ENCODE measurements at places on chromosomes 1 and 21.

- no peaks in the 10 kb centered on the region for H3K36me3 ChIP-seq
- no peaks in the 10 kb centered on the region for H3K4me1 ChIP-seq
- no peak overlapping the region for H3K4me3 ChIP-seq
- H3K27me3 ChIP-seq, result no peaks in the 10 kb centered on the region
- DNase-seq, result no peak
Measured at GRCh38 chr1:94039871-94040569, 80.9 kb downstream of the ABCA4 start.

- no peak overlapping the region for H3K4me3 ChIP-seq
- no peak overlapping the region for H3K27ac ChIP-seq
- H3K27me3 ChIP-seq, result no peaks in the 10 kb centered on the region
- DNase-seq, result no peak
- H3K4me1 ChIP-seq, result no peaks in the 10 kb centered on the region
Measured at GRCh38 chr1:76668046-76668445, 199.2 kb upstream of the ST6GALNAC5 start.

- H3K27me3 ChIP-seq, result no peaks in the 10 kb centered on the region
Measured at GRCh38 chr1:57162607-57163261, 196.9 kb upstream of the C8B start.

DNA sequence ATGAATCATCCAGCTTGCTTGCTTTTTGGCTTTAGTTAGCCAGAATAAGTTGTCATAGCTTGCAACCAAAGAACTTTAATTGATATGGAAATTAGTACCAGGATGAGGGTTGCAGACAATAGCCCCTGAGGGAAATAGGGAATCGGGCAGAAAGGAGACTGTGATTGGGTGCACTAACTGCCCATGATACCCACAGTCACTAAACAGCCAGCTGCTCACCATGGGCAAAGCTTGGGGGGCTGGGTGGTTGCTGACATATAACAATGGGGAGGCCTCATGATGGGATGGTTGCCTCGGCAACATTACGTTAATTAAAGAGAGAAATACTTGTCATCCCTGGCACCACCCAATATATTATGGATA lies 17.8 kb upstream of the PLA2G2E start:
- H3K4me3 ChIP-seq, result no peak overlapping the region
- no peak overlapping the region for H3K27ac ChIP-seq
- no peaks in the 10 kb centered on the region for H3K4me1 ChIP-seq
- H3K27me3 ChIP-seq, result no peaks in the 10 kb centered on the region
- H3K36me3 ChIP-seq, result no peaks in the 10 kb centered on the region

DNA sequence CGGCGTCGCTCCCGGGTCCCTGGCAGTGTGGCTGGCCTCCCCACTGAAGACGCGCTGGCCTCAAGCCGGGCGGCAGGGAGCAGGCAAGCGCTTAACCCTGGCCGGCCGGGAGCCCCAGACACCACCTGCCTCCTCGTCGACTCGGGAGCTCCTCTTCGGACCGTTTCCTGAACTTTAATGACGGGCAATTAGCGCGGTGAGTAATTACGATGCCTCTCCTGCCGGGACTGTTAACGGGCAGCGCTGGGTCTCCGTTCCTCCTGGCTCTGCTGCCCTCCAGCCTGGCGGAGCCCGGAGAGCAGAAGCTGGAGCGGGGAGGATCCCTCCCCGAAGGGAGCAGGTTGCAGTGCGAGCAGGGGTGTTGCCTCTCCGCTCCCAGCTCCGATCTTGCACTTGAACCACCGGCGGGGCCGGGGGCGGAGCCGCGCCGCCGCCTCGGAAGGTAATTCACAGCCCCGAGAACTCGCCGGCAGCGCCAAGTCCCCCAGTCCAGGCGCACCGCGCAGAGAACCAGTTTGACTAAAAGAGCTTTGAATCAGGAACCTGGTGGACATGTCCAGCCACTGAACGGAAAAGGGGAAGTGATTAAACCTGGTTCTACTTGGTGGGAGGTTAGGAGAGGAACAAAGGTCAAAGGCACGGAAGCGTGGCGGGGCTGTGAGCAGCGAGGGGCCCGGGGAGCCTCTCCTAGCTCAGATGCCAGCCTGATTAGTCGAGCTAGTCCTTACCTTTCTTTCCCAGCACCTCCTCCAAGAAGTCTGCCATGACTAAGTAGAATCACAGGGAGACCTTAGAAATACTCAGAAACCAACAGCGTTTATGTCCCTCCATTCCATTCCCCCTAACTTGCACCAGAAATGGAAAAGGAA lies 18.3 kb upstream of the PLEKHA6 start:
- H3K36me3 ChIP-seq, result no peaks in the 10 kb centered on the region
- peak overlapping the region; percentile 58 for H3K4me3 ChIP-seq
- DNase-seq, result no peak

GRCh38 chr1:241869022-241869421 lies 21.0 kb downstream of the EXO1 start:
- H3K36me3 ChIP-seq, result no peaks in the 10 kb centered on the region
- no peak overlapping the region for H3K27ac ChIP-seq
- H3K27me3 ChIP-seq, result no peaks in the 10 kb centered on the region

- H3K4me3 ChIP-seq, result no peak overlapping the region
- no peaks in the 10 kb centered on the region for H3K4me1 ChIP-seq
- no peaks in the 10 kb centered on the region for H3K27me3 ChIP-seq
- H3K27ac ChIP-seq, result no peak overlapping the region
- H3K36me3 ChIP-seq, result no peaks in the 10 kb centered on the region
Measured at GRCh38 chr1:83034851-83035250, 964.1 kb downstream of the TTLL7 start.

DNA sequence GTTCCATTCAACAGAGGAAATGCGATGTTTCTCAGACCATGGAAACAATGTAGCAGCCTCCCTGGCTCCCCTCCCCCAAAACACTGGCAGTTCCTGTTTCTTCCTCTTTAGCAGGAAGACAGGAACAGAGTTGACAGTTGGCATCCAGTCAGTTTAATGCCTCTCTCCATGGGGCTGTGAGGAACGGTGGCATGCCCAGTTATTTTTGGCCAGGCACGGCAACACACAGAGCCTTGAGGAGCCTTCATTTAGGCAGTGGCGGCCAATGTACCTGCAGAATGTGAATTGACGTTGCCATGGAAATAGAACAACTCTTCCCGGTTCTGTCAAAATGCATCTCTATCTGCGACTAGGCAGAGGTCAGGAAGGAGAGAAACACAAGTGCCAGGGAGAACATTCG lies 330.6 kb downstream of the DSCAM start:
- no peaks in the 10 kb centered on the region for H3K27me3 ChIP-seq
- DNase-seq, result no peak
- no peak overlapping the region for H3K4me3 ChIP-seq
- no peaks in the 10 kb centered on the region for H3K36me3 ChIP-seq
- H3K27ac ChIP-seq, result no peak overlapping the region
- no peaks in the 10 kb centered on the region for H3K4me1 ChIP-seq

DNA sequence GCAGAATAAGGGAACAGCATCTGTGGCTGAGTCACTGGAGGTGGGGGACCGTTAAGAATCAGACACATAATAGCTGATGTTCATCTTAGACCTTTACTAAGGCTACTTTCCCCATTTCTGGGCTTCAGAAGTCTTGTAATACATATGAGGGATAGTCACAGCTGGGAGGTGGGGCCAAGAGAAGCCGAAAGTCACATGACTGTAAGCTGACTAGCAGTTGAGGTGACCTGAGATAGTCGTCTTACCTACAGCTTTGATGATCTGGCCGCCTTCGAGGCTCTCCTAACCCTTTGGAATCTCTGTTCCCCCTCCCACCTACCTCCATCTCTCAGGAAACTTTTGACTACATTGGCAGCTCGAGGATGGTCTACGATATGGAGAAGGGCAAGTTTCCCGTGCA lies 9.4 kb downstream of the NCSTN start:
- H3K27me3 ChIP-seq, result no peaks in the 10 kb centered on the region
- no peak for DNase-seq
- H3K27ac ChIP-seq, result no peak overlapping the region
- H3K4me1 ChIP-seq, result no peaks in the 10 kb centered on the region

DNA sequence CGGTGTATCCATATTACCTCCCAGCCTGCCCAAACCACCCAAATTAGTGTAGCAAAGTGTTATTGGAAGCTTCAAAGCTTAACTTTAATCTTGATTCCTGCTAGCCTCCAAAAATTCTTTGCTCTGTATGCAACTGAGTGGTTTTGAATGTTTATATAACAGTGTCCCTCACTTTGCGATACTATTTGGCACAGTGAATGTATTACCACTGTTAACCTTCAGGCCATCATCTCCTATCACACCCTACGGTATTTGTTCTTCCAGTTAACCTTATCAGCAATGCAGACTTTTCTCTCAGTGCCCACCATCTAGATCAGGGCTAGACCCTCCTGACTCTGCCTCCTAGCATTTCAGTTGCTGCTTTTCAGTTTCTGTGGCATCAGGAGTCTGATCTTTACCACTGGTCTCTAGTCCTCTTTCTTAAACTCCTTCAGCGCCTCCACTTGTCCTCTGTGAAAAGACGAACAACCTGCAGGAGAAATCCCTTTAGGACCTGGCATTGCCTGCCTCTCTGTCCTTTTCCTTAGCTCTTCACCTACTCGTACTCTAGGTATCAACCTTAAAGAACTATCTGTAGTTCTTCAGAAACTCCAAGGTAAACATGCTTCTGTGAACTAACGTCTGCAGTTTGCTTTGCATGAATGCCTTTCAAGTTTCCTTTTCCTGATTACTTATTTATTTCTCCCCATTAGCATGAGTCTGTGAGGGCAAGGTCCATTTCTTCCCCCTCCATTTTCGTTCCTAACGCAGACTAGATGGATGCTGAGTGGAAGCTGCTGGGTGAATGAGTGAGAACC lies 71.7 kb downstream of the SNX7 start:
- H3K4me3 ChIP-seq, result no peak overlapping the region
- no peaks in the 10 kb centered on the region for H3K36me3 ChIP-seq
- H3K4me1 ChIP-seq, result no peaks in the 10 kb centered on the region
- no peaks in the 10 kb centered on the region for H3K27me3 ChIP-seq
- no peak for DNase-seq
- H3K27ac ChIP-seq, result no peak overlapping the region

DNA sequence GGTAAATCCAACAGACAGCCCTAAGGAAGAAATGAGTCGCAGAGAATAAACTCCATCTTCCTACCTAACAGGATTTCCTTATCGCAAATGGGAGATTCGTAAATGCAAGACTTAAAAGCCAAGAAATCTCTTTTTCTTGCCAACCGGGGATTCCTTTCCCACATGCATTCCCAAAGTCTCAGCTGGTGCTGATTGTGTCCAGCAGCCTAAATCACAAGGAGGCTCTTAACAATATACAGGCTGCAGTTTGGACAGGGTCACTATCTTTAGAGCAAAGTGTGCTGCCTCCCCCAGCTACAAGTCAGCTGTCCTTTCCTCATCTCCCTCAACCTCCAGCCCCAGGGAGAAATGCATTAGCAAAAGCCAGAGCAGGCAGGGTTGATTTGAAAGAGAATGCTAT lies 189.8 kb upstream of the PLXNA2 start:
- no peaks in the 10 kb centered on the region for H3K27me3 ChIP-seq
- H3K36me3 ChIP-seq, result no peaks in the 10 kb centered on the region

DNA sequence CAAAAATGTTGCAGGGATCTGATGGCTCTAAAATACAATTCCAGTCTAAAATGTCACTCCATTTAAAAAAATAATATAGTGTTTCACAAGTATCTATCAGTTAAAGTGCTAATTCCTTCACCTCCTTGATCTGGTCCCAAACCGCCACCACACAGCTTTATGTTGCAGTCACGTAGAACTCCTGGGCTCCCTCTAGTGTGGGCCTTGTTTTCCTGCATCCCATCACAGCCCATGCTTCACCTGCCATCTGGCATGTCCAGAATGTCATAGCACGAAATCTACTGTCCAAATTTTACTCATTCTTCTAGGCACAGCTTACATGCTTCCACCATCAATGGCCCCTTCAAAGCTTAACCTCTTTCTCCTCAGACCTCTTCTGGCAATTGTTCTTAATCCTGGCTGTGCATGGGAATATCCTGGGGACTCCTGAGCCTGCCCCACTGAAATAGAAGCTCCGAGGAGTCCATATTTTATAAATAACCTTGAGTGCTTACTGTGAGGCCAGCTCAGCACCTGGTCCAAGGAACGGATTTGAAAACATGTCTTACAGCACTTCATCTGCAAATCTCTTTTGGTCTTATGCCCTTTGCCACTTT lies 15.5 kb downstream of the FYB2 start:
- H3K4me1 ChIP-seq, result no peaks in the 10 kb centered on the region
- no peak overlapping the region for H3K4me3 ChIP-seq
- no peak for DNase-seq

DNA sequence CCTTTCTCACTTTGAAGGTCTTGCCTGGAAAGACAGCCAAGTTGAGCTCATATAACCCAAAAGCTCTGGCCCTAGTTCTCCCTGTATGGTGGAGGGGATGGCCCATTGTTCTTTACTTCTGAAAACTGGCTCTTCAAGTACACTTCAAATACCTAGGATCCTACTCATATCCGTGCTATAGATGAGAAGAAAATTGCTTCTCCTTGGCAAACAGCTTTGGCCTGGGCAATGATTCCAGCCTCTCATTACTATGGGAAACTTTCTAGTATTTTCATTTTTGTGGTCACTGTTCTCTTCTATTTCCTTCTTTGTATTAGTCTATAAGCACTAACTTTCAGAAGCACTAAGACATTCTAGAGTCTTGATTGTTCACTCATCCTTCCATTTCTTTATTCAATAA lies 53.7 kb downstream of the ZNF697 start:
- DNase-seq, result no peak
- H3K27me3 ChIP-seq, result no peaks in the 10 kb centered on the region
- no peak overlapping the region for H3K4me3 ChIP-seq

GRCh38 chr21:21813289-21813688 lies 815.1 kb downstream of the NCAM2 start:
- H3K36me3 ChIP-seq, result no peaks in the 10 kb centered on the region
- no peaks in the 10 kb centered on the region for H3K27me3 ChIP-seq
- no peak overlapping the region for H3K27ac ChIP-seq
- H3K4me1 ChIP-seq, result no peaks in the 10 kb centered on the region
- no peak for DNase-seq

DNA sequence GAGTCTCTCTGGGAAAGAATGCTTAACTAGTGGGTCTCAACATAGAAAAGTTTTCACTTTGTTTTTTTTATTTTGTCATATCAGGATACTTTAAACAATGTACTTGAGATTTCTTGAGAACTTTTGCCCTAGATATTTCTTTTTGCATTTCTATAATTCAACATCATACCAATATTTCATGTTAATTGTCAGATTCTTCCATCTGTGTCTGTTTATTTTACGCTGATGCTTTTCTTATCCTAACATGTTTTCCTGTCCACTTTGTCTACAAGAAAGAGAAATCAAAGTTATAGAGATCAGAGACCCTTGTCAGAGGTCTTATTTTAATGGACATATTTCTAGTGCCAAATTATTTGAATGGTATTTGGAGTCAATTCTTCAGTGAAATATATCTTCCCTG lies 95.5 kb upstream of the B3GALT2 start:
- H3K27ac ChIP-seq, result no peak overlapping the region
- no peak for DNase-seq

- no peaks in the 10 kb centered on the region for H3K36me3 ChIP-seq
- no peaks in the 10 kb centered on the region for H3K4me1 ChIP-seq
- H3K4me3 ChIP-seq, result no peak overlapping the region
- DNase-seq, result no peak
- H3K27ac ChIP-seq, result no peak overlapping the region
Measured at GRCh38 chr1:58119971-58120370, 426.6 kb downstream of the OMA1 start.

DNA sequence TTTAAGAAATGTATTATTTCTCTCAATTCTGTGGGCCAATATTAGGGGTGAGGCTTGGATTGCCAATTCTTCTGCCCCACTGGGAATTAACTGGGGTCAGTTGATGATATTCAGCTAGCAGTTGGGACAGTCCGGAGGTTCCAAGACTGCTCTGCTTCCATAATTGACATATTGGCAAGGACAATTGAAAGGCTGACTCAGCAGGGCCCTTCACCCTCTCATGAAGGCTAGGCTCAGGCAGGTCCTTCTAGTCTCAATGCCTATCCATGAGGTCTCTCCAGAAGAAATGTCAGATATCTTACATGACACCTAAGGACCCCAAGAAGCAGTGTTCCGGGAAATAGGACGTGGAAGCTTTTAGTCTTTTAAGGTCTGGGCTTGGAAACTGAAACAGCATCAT lies 13.3 kb upstream of the RNF11 start:
- no peak overlapping the region for H3K27ac ChIP-seq
- no peak overlapping the region for H3K4me3 ChIP-seq
- no peaks in the 10 kb centered on the region for H3K27me3 ChIP-seq
- no peaks in the 10 kb centered on the region for H3K36me3 ChIP-seq

Data from ascending aorta (tissue), 2 donors.